ENCODE measurements at places on chromosomes 12 and 14.

DNA sequence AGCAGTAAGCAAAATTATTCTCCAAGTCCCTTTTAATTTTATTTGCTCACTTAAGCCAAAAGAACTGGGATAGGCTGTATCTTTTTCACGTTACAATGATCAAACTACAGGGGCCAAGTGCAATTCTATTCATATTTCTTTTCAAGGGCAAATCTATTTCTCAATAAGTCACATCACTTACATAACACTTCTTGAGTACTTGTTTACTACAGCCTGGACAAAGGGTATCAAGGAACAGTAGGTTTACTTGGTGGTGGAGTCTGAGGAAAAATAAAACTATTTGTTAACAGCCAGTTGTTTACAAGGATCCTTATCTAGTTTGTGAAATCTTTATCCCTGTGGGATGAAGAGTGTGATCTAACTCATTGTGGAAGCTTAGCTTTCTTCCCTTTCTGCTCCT is 72.1 kb downstream of the PDE3A start:
- no peak for DNase-seq

GRCh38 chr14:85380881-85381280 is 149.1 kb upstream of the FLRT2 start:
- no peak for DNase-seq

GRCh38 chr14:38197784-38198335 is 9.8 kb upstream of the SSTR1 start:
- DNase-seq, result no peak

- DNase-seq, result no peak
Measured at GRCh38 chr14:69090187-69090789, 62.6 kb downstream of the DCAF5 start.

- no peak for DNase-seq
Measured at GRCh38 chr14:61530896-61531295, 164.4 kb upstream of the HIF1A start.

- peak; percentile 58 for DNase-seq
Measured at GRCh38 chr14:104926619-104927431, 2.1 kb downstream of the PLD4 start.

DNA sequence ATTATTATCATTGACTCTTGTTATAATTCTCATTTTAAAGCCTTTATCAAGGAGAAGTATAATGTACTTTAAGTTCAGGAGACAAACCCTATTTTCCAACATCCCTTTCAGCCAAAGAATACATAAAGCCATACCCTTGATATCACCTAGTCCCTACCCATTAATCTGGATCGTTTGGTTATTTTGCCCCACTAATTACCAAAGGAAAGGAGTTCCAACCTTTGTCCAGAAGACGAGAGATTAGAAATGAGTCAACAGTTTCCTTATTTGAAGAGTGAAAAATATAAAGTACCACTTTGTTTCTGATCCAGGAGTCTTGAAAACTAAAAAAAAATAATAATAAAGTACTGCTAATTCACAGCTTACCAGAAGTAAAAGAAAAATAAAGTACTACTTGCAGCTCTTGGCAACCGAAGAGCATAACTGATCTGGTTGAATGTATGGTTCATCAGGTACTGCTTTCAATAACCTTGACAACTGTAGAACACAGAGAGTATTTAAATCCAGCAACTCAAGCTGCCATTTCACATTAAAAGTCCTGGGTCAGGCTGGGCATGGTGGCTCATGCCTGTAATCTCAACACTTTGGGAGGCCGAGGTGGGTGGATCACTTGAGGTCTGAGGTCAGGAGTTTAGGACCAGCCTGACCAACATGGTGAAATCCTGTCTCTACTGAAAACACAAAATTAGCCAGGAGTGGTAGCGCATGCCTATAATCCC is 33.7 kb downstream of the LIMA1 start:
- DNase-seq, result no peak

DNA sequence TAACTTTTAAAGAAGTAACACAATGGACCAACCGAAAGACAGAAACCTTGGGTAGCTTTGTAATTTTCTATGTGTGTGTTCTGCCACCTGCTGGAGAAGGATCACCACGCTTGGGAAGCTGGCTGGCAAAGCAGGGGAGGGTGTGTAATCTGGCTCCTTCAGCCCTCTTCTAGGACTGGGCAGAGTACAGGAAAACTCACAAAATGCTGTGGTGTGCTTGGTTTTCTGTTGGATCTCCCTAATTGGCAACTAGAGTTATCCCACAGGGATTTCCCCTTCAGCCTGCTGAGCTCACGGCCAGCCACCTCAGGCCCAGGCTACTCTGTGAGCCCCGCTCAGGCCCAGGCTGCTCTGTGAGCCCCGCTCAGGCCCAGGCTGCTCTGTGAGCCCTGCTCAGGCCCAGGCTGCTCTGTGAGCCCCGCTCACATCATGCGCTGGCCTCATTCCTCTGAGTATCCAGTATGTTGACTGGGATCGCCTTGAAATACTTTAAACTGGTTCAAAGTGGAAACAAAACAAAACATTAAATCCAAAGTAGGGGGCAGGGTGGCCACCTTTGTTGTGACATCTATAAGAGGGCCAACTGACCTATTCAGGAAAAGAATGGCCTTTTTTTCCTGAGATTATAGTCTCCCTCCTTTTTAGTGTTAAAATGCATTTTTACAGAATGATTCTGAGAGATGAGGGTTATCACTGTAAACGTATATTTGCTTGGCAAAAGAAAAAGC is 52.0 kb upstream of the RNU6-8 start:
- DNase-seq, result no peak

- no peak for DNase-seq
Measured at GRCh38 chr14:103510724-103511693, 11.6 kb downstream of the CKB start.

GRCh38 chr14:64088647-64088964 is 205.6 kb downstream of the ESR2 start:
- DNase-seq, result no peak

GRCh38 chr12:10235761-10236631 is 23.3 kb downstream of the GABARAPL1 start:
- DNase-seq, result no peak

GRCh38 chr14:85079842-85080730 is 449.9 kb upstream of the FLRT2 start:
- no peak for DNase-seq

GRCh38 chr12:53492188-53492587 is 7.1 kb downstream of the MAP3K12 start:
- DNase-seq, result no peak

- no peak for DNase-seq
Measured at GRCh38 chr12:108457734-108458361, 57.2 kb upstream of the FICD start.

- DNase-seq, result no peak
Measured at GRCh38 chr12:116186482-116187150, 90.9 kb downstream of the MED13L start.

GRCh38 chr12:110930348-110931314 is 10.3 kb upstream of the MYL2 start:
- no peak for DNase-seq

GRCh38 chr12:28794211-28794610 is 354.9 kb upstream of the FAR2 start:
- DNase-seq, result no peak

DNA sequence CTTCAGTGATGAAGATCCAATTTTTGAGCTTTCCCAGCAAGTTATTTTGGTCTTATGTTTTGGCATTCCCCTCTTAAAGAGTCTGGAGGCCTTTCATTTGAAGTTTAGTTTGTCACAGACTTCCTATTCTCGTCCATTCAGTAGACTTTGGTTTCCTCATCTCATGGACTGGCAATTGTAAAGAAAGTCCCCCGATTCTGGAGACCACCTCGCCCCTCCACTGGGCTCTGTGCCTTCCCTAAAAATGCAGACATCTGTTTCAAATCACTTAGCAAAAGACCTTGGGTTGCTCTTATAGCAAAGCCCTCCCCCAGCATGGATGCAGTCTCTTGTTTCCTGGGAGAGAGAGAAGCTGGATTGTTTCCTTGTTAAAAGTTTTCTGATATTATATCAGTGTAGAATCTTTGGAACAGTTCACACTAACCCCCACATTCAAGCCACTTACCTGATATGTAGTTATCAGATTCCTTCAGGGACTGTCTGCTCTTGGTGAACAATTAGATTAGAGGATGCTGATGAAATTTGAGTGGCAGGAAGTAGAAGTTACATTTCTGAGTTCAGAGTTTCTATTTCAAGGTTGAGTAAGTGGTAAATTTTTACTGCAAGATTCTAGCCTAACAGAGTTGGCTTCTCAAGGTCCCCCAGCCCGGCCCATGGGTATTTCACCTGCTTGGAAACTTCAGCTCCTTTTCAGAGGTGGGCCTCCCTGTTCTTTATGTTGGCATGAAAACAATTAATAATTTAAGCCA is 56.3 kb downstream of the PLXNC1 start:
- no peak for DNase-seq

DNA sequence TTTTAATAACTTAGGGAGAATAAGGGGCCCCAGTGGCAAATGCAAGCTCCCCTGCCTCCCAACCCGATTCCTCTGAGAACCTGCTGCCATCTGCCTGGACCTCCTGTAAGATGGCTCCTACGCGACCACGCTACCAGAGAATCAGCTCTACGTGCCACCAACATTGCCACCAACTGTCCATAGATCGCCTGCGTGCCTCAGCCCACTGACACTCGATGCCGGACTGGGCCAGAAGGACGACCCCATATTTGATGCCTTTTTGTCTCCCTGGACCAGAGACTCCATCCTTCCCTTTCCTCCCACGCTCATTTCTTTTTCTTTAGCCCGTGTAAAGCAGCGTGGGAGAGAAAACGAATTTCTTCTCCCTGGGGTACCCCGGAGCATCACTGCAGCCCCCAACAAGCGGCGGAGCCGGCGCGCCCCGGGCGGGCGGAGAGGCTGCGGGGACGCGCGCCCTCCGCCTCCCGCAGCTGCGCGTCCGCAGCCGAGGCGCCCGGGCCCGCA is 565 bp upstream of the KLHL42 start:
- DNase-seq, result no peak

GRCh38 chr12:94255006-94255405 is 106.6 kb downstream of the PLXNC1 start:
- no peak for DNase-seq

- DNase-seq, result peak; percentile 93
Measured at GRCh38 chr12:4450551-4451112, 5.0 kb upstream of the FGF6 start.

- no peak for DNase-seq
Measured at GRCh38 chr12:120416490-120417216, 21.3 kb upstream of the COX6A1 start.

- no peak for DNase-seq
Measured at GRCh38 chr12:4505376-4505986, 33.2 kb upstream of the RAD51AP1 start.

GRCh38 chr12:130880411-130880885 is 8.6 kb downstream of the RAN start:
- no peak for DNase-seq

DNA sequence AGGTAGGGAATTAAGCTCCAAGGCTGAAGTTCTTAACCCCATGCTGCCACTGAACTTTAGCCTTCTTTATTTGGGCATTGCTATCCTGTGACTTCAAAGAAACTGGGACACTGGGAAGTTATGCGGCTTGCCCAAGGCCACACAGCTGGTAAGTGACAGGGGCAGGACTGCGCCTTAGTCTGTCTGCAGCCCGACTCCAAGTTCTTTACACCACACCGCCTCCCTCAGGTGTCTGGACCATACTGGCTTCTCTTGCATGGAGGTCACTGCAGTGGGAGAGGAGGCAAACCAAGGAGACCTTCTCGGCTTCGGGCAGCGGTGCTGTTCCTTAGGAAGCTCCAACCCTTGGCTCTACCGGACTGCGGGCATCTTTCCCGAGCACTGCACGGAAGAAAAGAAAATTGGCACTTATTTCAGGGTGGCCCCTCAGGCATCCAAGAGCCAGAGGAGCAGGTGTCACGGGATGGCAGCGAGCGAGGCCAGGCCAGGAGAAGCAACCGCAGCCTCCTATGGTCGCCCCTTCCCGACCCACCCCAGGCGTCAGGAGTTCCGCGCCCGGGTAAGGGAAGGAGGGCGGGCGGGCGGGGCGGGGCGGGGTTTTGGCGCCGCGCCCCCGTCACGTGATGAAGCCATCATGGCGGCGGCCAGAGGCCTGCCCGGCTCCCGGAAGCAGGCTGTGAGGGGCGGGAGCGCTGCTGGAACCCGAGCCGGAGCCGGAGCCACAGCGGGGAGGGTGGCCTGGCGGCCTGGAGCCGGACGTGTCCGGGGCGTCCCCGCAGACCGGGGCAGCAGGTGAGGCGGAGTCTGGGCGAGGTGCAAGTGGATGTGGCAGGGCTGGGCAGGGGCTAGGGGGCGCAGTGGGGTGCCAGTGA is 16.4 kb upstream of the ESPL1 start:
- DNase-seq, result peak; percentile 94

GRCh38 chr12:124454735-124455134 is 112.7 kb downstream of the NCOR2 start:
- DNase-seq, result no peak

DNA sequence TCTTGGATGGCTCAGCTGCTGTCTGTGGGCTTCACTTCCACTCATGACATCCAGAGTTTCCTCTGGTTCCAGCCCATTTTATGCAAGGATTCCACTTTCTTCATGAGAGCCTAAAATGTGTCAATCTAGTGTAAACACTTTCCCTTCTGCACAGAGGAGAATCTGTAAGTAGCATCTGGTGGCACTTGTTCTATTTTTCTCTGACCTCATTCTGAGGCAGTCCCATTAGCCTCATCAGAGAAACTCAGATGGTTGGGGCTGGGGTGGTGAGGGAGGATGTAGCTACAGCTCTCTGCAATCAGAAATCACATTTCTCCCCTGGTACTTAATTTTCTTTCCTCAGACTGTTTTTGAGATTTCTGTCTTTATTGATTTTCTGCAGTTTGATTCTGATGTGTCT is 81.6 kb downstream of the PRMT8 start:
- no peak for DNase-seq

DNA sequence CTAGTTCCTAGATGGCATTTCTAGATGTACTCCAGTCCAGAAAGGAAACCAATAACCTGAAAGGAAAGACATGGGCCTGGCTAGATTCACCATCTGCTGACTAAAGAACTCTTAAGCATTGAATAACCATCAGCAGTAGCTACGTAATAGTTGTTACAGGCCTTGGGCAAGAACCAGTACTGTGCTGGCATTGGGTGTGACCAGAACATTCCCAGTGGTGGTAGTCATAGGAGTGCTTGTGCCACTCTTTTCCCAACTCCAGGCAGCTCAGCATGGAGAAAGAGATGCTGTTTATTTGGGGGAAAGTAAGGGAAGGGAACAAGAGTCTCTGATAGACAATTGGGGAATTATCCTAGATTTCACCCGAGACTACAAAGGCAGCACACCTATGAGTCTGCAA is 333.3 kb downstream of the SLC16A7 start:
- no peak for DNase-seq

- DNase-seq, result no peak
Measured at GRCh38 chr12:125389061-125389697, 323.9 kb downstream of the AACS start.

GRCh38 chr12:86959766-86960458 is 703.7 kb upstream of the MGAT4C start:
- DNase-seq, result no peak

- DNase-seq, result no peak
Measured at GRCh38 chr12:109131154-109132050, 15.0 kb downstream of the ACACB start.

Data from vagina (tissue), 2 donors.